ENCODE measurements at places on chromosomes 6 and 20.

GRCh38 chr20:58886546-58886945, 34.0 kb downstream of the GNAS start:
- DNase-seq = no peak

GRCh38 chr6:42211726-42212125, 5.9 kb downstream of the MRPS10 start:
- no peak for DNase-seq

GRCh38 chr6:114049367-114049966, 78.5 kb upstream of the HDAC2 start:
- DNase-seq = no peak

DNA sequence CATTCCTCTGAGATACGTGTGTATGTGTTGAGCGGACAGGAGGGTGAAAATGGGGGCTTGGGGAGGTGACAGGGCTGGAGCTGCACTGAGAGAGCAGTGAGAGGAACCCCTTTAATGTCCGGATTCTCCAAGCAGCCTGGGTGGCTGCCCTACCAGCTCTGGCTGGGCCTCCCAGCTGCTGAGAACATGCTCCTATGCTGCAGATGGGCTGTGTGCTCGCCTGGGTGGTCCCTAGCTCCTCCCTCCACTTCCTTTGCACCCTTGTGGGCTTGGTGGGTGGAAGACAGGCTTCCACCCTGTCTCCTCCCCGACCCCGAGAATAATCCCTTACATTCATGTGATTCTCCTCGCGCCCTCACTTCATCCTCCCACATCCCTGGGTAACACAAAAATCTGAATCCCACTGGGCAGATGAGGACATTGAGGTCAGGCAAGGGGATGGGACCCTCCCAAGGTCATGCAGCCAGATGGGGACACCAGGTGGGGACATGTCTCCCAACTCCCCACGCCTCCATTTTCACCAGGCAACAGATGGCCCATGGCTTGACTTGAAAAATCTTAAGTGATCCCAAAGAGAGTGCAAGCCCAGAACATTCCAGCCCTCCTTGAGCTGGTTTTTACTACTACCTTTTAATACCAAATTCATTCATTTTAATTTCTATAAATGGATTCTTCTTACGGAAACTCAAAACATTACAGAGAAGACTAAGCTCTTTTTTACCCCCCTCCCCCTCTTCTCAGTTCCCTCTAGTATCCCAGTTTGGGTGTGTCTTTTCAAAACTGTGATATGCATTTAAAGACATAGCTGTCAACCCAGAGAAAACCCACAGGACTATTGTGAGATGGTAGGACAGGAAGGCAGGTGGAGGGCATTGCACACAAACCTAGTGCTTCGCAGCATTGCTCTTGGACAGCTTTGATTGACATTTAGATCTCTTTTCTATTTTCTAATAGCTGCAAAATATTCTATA, 5.0 kb upstream of the PDRG1 start:
- DNase-seq = no peak

GRCh38 chr6:115058414-115059211, 715.8 kb upstream of the HS3ST5 start:
- no peak for DNase-seq

- no peak for DNase-seq
These were observed 311.2 kb downstream of the PKHD1 start for GRCh38 chr6:51775942-51776860.

DNA sequence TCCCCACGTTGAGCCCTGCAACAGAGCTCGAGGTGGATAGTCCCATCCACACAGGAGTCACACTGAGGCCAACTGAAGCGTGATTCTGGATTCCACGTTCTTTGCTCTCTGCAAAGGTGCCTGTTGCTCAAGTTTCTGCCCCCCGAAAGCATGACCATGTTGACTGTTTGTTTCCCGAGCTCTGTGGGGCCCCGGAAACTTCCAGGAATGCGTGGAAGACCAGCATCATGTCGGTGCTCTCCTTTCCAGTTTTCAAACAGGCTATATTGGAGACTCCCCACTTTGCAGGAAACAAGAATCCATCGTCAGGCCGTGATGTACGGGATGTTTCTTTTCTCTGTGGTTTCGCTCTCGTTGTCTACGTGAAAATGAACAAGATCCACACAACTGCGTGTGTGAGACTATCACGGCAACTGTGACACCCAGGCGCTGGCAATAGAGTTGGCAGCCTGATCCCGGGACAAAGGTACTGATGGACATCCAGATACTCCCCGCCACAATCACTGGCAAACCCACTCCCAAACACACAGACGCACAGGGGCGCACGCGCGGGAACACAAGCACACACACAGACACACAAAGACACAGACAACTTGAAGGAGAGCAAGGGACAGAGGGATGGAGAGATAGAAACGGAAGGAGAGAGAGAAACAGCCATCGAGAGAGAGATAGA, 444.6 kb upstream of the DEFB115 start:
- no peak for DNase-seq

DNA sequence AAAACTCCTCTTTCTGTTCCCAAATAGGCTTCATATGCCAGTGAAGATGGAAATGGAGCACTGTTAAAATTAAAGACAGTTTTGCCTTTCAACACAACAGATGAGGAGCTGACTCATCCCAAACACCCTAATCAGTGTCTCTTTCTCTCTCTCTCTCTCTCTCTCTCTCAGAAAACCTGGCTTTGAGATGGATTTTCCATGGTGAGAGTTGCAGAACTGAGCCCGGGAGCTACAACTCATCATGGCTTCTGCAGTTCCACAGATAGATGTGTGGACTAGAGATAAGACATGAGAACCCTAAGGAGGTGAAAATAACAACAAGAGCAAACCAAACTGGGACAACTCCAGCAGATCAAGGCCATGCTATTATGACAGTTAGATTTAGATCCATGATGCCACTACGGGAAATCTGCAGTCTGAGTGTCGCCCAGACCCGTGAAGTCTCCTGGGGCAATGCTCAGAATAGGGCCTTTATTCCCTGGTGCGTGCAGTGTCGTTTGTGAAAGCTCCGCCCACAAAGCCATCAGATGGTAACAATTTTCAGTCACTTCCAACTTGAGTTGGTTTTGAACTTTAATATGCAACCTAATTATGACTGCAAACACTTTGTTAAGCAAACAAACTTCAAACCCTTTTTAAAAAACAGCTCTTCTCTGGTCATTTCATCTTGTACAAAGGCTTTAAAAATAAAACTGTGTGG, 338.2 kb upstream of the PREP start:
- DNase-seq = no peak

- DNase-seq = no peak
These were observed 542.2 kb downstream of the GRIK2 start for GRCh38 chr6:101935732-101936131.

DNA sequence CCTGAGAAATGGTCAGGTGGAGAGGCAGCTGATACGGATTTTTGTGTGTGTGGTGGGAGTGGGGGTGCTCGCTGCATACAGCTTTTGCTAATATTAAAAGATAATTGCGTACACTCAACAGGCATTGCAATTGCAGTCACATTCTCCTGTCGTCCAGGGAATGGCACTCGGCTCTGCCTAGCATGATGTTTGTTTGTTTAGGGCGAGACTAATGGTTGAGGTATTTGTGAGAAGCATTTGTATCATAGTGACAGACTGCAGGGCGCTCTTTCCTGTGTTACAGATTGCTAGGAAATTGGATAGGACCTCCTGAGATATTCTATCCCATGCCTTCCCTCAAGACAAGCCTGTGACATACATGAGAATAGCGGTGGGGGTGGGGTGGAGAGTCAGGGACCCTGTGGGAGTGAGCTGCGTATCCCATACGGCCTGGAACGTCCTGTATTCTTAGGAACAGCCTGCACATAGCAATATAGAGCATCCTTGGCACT, 207.4 kb downstream of the SOX4 start:
- DNase-seq = no peak

DNA sequence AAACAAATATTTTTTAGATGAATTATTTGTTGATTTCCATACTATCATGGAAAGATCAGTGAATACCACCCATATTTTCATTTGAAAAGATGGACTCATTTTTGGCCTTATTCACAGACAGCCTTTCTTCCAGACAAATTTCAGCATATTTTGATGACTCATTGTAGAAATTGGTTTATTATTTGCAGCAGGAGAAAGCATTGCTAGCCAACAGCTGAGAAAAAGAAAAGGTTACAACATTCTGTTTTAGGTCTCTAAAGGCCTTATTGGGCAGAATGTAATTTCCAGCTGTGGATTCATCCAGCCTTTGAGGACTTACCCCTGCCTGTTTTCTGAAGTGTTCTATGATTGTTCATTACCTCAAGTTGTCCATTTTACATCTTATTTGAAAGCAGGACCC, 201.9 kb downstream of the PLCB4 start:
- DNase-seq = no peak

- DNase-seq = no peak
These were observed 1.1 kb downstream of the PAX1 start for GRCh38 chr20:21706261-21707195.

DNA sequence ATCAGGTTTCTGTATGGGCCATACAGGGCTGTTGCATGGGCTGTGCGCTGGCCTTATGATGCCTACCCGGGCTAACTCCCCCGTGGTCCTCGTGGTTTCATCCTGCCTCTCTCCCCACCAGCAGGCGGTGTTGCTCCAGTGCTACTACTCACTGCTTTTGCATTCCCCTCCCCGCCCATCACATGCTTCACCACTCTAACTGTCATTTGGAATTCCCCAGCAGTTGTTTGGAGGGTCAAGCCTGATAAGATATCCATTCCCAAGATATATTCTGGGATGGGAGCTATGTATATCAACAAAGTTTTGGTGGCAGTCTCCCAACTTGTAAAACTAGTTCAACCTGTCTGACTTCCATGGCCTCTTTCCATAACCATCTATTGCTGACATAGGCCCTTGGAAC, 233.2 kb upstream of the SOX4 start:
- no peak for DNase-seq

DNA sequence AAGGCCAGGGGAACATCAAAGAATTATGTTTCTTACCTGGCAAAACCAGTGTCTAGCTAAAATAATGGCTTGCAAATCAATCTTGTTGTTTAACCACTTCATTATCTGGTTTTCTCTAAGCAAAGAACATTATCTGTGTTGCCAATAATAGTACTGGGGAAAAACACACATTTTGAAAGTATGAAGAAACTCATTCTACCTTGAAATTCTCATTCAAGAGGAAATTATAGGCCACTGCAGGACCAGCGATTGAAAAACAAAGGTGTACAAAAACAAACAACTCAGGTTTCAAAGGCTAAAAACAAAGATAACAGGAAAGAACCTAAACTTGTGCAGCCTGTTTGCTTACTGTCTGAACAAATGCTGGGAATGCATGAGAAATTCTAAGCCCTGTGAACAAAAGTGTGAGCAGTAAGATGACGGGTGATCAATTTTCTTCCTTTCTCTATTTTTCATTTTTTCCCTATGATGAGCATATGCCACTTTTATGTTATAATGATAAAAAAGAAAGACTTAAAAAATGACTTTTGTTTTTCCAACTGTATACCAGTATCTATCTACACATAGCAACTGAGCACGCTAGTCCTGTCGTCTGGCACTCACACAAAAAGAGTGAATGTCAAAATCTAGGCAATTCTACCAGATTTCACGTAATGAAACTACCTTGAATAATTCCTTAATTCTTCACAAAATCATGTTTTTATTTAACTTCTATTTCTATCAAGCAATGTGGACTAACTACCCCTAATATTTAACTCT, 117.9 kb downstream of the SGK1 start:
- no peak for DNase-seq

DNA sequence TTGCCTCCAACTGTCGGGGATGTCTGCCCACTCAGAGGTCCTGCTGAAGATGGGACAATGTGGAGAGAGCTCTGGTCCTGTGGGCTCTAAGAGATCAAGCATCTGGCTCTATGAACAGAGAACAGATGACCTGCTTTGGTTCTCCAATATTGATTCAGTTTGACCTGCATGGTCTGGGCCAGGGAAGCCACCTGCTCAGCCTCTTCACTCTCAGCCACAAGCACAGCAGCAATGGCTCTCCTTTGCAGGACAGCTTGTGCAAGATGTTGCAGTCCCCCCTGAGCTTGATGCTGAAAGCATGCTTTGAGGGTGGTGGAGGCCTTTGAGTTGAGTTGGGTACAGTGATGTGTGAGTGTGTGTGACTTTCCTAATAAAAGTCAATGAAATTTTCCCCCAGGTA, 18.6 kb upstream of the MCM3 start:
- no peak for DNase-seq

- DNase-seq = no peak
These were observed 6.2 kb downstream of the BMP7 start for GRCh38 chr20:57259938-57260921.

GRCh38 chr6:56222499-56222898, 24.9 kb downstream of the COL21A1 start:
- no peak for DNase-seq

GRCh38 chr6:167341665-167342655, 17.1 kb downstream of the TTLL2 start:
- no peak for DNase-seq

- no peak for DNase-seq
These were observed 96.2 kb upstream of the MAP7 start for GRCh38 chr6:136646377-136646776.

- no peak for DNase-seq
These were observed 32.0 kb upstream of the POPDC3 start for GRCh38 chr6:105211831-105212230.

GRCh38 chr20:504632-505075, 38.9 kb downstream of the CSNK2A1 start:
- DNase-seq = no peak

- no peak for DNase-seq
These were observed 30.2 kb upstream of the CST7 start for GRCh38 chr20:24918579-24919566.

DNA sequence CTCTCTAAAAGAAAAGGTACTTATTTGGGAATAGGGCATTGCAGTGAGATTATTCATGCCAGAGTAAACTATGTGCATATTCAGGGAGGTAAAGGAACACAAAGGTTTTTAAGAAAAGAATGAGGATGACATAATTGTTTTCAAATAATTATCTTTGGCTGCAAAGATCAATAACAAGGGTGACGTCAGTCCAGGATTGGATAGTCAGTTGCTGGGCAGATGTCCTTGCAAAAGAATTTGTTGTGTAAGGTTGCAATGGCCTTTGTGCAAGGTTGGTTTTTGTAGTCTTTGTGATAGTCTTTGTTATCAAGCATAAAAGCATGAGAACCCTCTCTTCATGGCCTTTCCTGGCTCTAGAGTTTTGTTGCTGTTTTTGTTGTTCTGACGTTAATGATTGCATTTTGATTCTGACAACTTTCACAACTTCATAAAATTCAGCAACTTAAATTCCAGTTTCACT, 17.7 kb downstream of the LOC128125822 start:
- DNase-seq = no peak

GRCh38 chr20:58511861-58512260, 3.3 kb downstream of the APCDD1L start:
- no peak for DNase-seq

- DNase-seq = no peak
These were observed 27.9 kb upstream of the NT5E start for GRCh38 chr6:85421972-85422371.

GRCh38 chr6:130981409-130981808, 81.6 kb downstream of the EPB41L2 start:
- DNase-seq = no peak

DNA sequence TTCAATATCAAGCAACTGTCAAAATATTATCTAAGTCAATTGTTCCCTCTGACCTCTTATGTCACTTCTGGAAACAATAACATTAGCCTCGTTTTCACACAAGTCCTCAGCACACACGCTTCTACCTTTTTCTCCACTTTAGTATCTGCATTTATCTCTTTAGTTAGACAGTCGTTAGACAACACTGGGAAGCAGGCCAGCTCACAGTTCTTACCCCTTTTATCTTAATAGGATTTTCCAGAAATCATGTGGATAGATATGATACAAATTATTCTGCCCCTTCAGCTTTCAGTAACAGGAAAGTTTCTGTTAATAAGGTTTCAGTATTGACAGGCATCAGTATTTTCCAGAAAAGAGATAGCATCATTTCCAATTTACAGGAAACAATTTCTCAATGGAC, 25.9 kb upstream of the HAO1 start:
- no peak for DNase-seq

All from GOT3 (cell line).